ENCODE measurements at places on chromosomes 1 and 21.

GRCh38 chr1:99268021-99268420, 3.7 kb downstream of the PLPPR4 start:
- DNase-seq = no peak

- DNase-seq = no peak
These were observed 27.6 kb downstream of the NIPAL3 start for GRCh38 chr1:24443241-24443656.

DNA sequence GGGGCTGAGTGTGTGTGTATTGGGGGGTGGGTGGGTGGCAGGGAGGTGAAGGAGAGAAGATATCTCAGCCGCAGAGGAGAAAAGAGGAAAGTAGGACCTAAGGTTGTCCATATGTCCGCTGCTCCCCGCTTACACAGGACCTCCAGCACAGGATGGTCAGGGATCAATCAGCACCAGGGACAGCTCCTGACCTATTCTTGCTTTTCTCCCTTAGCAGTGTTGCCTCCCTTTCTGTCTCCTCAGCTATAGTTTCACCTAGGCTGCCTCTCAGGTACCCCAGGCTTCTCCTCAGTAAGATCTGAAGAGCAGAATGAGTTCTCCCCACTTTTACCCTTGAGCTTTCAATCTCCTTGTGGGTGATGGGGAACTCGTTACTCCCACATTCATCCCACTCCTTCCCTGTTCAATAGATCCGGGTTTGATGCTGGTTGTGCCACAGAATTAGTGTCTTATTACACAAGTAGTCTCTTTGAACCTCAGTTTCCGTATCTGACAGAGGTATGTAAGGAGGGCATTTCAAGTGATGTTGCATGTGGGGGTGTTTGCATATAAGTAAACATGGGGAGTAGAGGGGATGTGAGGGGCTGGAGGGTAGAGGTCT, 1.4 kb upstream of the DPH2 start:
- DNase-seq = no peak

- no peak for DNase-seq
These were observed 631.4 kb downstream of the SMYD3 start for GRCh38 chr1:245875581-245876261.

DNA sequence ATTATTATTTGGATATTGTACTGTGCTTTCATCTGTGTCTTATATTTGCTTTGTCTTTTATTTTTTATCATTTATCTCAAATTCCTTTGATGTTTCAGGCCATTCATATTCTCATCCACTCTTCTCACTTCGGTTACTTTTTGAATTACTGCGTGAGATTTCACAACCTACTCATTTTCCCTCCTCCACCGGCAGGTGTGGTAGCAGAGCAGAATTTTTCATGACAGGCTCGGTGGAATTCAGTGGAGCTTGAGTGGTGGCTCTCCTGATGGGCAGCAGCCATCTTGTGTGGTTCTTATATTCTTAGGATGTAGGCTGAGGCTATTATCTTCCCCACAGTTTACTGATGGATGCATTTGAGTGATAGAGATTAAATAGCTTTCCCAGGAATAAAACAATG, 92.3 kb upstream of the IVNS1ABP start:
- no peak for DNase-seq

DNA sequence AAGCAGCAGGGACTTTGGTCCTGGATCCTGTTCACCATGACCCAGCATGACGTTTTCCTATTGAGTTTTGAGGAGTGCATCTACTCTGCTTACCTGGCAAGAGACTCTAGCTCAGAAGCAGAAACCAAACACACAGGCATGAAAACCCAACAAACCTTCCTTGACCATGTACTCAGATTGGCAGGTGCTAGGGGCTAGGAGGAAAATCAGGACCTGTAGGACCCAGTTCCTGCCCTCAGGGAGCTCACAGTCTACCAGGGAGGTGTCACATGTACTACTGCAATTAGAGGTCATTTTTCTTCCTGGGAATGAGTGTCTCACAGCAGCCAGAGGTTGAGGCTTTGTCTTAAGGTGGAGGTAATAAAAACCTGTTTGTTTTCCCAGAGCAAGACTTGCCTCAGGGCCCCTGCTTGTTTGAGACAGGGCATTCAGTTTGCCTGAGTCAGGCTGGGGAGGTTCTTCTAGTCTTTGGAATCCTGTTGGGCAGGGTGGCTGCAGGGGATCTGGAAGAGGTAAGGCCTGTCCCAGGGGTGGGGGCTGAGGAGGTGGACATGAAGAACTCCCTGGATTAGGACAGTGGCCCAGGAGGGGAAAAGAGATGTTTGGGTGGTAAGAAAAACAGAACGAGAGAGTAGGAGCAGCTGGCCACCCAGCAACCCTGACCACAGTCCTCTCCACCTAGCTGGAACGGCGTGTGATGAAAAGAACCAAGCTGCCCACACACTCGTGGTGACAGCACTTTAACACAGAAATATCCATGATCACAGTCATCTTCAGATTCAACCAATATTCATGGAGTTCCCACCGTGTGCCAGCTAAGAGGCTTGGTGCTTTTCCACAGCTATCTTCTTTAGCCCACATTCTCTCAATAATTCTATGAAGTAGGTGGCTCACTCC, 30.8 kb downstream of the IER5 start:
- no peak for DNase-seq

DNA sequence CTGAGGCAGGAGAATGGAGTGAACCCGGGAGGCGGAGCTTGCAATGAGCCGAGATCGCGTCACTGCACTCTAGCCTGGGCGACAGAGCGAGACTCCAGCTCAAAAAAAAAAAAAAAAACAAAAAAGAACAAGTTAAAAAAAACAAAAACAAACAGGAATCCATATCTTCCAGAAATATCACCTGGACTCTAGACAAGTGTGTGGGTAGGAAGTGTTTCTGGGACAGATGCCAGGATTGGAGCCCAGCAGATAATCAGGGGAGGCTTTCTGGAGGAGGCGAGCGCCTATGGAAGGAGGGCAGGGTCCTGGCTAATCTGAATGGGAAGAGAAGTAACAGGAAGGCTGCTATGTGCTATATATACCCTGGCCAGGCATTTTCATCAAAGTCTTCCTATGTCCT, 43.6 kb upstream of the SYNC start:
- no peak for DNase-seq

DNA sequence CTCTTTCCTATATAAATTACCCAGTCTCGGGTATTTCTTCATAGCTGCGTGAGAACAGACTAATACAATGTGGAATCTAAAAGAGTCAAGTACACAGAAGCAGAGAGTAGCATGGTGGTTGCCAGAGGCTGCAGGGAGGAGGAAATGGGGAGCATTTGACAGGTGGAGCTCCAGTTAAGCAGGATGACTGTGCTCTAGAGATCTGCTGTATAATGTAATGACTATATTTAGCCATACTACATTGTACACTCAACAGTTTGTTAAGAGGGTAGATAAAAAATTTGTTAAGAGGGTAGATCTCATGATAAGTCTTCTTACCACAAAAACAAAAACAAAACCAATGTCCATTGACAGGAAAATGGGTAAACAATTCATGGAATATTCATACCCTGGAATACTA, 82.1 kb downstream of the MT1HL1 start:
- no peak for DNase-seq

GRCh38 chr1:208239473-208240381, 4.5 kb downstream of the PLXNA2 start:
- DNase-seq = no peak

GRCh38 chr1:1217621-1218523, 3.9 kb upstream of the TNFRSF4 start:
- DNase-seq = no peak

DNA sequence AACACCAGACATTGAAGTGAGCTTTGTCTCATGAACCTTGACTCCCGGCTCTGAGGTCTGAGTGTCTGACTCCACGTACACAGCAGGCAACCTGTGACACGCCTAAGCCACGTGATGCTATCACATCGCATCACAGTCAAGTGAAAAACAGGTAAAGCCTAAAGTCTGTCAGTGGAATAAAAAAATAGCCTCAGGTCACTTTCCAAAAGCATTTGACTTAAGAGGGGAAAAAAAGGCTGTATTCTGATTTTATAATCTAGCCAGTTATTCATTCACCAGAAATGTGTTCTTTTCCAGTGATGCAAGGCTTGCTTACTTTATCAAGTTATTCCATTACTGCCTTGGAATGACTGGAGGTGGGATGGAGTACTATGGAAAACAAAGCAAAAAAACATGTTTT, 163.2 kb upstream of the HMCN1 start:
- no peak for DNase-seq

- no peak for DNase-seq
These were observed 80.6 kb downstream of the TNFSF18 start for GRCh38 chr1:172970186-172970585.

GRCh38 chr1:188251036-188251435, 1422.3 kb downstream of the PLA2G4A start:
- no peak for DNase-seq

DNA sequence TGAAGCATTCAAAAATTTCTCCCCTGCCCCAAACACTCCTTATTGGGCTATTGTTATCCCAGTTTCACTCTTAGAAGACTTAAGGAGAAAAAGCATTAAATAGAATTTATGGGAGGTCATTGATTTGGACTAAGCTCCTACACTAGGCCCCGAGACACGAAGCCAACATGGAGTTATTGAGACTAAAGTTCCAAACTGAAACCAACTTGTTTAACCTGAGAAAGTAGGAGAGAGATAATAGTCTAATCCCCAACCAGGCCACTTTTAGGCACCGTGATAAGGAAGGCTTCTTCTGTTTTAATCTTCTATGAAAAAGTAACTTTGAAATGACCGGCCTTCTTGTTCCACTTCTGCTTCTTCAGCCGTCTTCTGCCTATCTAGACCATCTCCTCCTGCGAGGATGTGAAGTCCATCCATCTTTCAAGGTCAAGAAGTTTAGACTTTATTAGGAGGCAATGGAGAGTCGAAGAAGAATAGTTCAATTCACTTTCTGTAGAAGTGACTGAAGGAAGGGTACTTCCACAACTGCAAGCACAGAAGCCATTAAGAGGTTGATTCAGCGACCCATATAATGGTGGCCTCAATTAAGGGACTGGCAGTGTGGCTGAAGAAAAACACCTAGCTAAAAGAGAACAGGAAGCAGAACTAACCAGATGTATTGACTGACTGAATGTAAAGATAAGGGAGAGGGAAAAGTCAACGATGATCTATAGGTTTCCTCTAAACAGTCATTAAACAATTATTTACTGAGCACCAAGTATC, 428.8 kb downstream of the SMYD3 start:
- no peak for DNase-seq

DNA sequence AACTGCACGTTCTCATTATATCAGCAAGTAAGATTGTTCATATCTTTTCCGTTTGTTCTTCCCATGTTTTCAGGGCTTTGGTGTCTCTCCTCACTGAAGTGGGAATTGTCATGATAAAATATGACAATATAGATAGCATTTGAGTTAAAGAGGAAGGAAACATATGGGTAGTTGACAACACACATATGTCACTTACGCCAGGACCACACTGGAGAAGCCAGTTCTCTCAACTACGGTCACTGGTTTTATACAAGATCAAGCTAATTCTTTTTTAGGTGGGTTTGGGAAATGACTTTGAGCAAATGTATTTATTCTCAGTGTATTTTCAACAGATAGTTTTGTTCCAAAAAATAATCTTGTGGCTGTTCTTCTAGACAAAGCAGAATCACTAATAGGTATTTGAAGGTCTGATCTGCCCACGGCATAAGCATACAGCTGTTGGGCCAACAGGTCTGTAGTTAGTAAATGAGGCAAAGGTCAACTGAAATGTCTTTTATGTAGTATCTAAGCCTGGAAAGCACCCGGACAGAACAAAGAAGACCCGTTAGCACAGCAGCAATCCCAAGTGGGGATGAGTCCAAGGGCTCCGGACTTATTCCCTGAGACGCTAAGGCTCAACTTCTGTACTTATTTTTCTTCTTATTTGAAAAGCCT, 433.6 kb upstream of the ZP4 start:
- no peak for DNase-seq

GRCh38 chr21:25080661-25081060, 526.6 kb downstream of the MRPL39 start:
- no peak for DNase-seq

DNA sequence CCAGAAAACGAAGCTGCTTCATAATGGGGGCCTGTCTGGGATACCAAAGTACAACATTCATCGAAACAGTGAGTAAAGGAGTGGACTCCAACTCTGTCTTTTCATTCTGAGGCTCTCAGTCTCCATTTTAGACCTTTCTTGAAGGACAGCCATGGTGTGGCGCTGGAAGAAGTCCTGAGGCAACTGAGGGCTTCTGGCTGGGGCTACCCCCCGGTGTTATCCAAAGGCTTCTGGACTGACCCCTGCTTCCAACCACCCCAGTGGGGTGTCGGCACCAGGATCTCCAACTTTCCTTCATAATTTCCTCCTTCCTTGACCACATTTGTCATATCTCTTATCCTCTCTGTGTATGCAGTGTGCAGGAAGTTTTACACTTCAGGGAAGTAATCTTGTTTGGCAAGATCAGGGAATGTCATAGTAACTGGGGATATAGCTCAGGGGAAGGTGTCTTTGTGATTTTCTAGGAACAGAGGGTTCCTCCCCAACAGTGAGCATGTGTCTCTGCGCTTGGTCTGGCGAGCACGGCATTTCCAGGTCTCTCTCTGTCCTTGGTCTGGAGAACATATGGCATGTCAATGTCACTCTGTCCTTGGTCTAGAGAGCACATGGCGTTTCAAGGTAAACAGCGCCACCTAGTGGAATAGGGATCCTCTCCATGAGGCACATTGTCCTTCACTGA, 19.4 kb upstream of the BSDC1 start:
- DNase-seq = peak; percentile 68
